ENCODE measurements at places on chromosomes 11 and 22. TPM values are rescaled to one million over a fixed set of nuclear protein-coding genes. Genes with fewer than 3 reads are reported as not detected.

The KCNK4 gene
- total RNA-seq: not detected

The SLC35E4 gene
- total RNA-seq: 2.9 TPM

The PPP1R14B gene
- total RNA-seq: 684 TPM

GRCh38 chr11:69839516-69839915 lies 20.3 kb upstream of the FGF3 start:
- no peak for DNase-seq
- no peaks in the 10 kb centered on the region for H3K36me3 ChIP-seq
- no peak overlapping the region for H3K4me3 ChIP-seq

The FAM180B gene
- not detected for total RNA-seq

The TRIM48 gene
- total RNA-seq: not detected

The FGF19 gene
- not detected for total RNA-seq

- DNase-seq: no peak
- no peaks in the 10 kb centered on the region for H3K36me3 ChIP-seq
- H3K4me1 ChIP-seq: no peaks in the 10 kb centered on the region
- no peak overlapping the region for H3K4me3 ChIP-seq
- no peak overlapping the region for H3K27ac ChIP-seq
Measured at GRCh38 chr22:17241576-17242330, 22.5 kb upstream of the ADA2 start.

The FAR1 gene
- total RNA-seq: 112 TPM
